ENCODE measurements at places on chromosomes 1 and 21. TPM values are rescaled to one million over a fixed set of nuclear protein-coding genes. Genes with fewer than 3 reads are reported as not detected.

DNA sequence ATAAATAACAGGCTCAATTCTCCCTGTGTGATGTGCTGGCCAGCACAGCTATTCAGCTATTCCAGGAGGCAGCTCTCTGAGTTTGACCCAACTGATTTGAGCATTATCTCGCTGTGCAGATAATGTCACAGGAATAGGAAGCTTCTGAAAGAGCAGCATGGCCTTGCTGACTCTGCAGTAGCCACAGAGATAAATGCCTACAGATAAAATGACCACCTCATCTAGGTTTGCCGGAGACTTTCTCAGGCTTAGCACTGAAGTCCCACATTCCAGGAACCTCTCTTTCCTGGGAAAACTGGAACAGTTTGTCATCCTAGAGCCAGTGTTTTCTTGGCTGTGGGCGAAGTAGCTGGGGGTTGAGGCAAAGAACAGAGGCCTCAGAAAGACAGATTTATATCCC, 98.9 kb downstream of the MRPL39 start:
- H3K4me3 ChIP-seq, result no peak overlapping the region
- peaks cover 4% of the 10 kb centered on the region for H3K27me3 ChIP-seq
- H3K4me1 ChIP-seq, result no peaks in the 10 kb centered on the region
- H3K27ac ChIP-seq, result no peak overlapping the region
- H3K36me3 ChIP-seq, result no peaks in the 10 kb centered on the region

ETV3 gene
- total RNA-seq, result 57.8 TPM

ERO1B gene
- total RNA-seq, result 7.0 TPM

GRCh38 chr21:28927130-28927529, 65.5 kb downstream of the LTN1 start:
- H3K4me3 ChIP-seq, result no peak overlapping the region
- H3K4me1 ChIP-seq, result peaks cover 6% of the 10 kb centered on the region
- no peaks in the 10 kb centered on the region for H3K27me3 ChIP-seq

DNA sequence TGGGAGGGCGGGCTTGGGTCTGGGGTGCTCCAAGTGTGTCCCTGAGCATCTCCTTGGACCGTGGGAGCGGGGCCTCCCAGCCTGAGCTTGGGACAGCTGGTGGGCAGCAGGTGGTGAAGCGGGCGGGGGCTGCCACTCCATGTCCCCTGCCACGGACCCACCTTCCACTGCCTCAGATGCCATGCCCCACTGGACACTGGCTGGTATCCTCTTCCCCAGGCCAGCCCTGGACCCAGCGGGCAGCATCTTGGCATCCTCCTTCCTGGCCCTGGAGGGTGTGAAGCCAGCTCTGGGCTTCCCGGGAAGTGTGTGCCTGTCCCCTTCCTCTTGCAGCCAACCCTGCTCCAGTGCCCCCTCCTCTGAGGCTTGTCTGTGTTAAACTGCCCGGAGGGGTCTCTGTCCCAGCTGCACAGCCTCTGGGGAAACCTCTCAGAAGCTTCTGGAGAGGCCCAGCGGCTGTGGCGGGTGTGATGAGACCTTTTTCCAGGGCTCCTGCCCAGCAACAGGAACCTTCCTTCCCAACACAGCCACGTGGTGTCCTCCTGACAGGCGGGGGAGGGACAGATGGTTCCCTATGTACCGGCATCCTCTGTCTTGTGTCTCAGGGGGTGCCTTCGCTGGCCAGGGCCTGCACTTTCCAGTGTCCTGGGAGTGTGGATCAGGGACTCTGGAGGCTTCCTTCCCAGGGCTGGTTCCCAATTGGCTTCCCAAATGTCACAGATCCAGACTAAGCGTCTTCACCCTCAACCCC, 81.6 kb upstream of the DISP3 start:
- DNase-seq, result no peak
- H3K27ac ChIP-seq, result no peak overlapping the region
- no peak overlapping the region for H3K4me3 ChIP-seq
- no peaks in the 10 kb centered on the region for H3K36me3 ChIP-seq

- no peak overlapping the region for H3K27ac ChIP-seq
- H3K36me3 ChIP-seq, result no peaks in the 10 kb centered on the region
- no peak for DNase-seq
Measured at GRCh38 chr1:152981146-152981871, 2.6 kb upstream of the SPRR1A start.

OR2T29 gene
- total RNA-seq, result not detected

GRCh38 chr1:227890451-227891222, 57.1 kb downstream of the WNT9A start:
- H3K27me3 ChIP-seq, result no peaks in the 10 kb centered on the region
- H3K27ac ChIP-seq, result no peak overlapping the region
- H3K4me1 ChIP-seq, result peaks cover 48% of the 10 kb centered on the region
- no peaks in the 10 kb centered on the region for H3K36me3 ChIP-seq
- no peak overlapping the region for H3K4me3 ChIP-seq
- no peak for DNase-seq

DNA sequence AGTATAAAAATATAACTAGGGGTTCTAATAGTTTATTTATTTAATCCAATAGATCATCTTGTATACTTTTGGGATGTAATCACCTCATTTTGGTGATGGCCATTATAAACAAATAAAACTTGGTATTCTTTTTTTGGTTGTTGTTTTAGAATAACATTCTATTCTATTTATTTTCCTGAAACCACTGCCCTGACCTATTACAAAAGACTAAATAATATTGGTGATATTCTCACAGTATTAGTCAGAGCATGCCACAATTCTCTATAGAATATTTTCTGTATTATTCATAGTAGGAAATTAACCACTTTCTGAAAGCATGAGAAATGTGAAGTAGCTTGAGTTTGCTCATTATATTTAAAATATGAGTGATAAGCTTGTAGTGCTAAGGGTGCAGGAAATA, 54.1 kb upstream of the LRRC7 start:
- H3K36me3 ChIP-seq, result no peaks in the 10 kb centered on the region
- no peak for DNase-seq
- peaks cover 4% of the 10 kb centered on the region for H3K27me3 ChIP-seq
- no peak overlapping the region for H3K4me3 ChIP-seq
- H3K4me1 ChIP-seq, result no peaks in the 10 kb centered on the region

DNA sequence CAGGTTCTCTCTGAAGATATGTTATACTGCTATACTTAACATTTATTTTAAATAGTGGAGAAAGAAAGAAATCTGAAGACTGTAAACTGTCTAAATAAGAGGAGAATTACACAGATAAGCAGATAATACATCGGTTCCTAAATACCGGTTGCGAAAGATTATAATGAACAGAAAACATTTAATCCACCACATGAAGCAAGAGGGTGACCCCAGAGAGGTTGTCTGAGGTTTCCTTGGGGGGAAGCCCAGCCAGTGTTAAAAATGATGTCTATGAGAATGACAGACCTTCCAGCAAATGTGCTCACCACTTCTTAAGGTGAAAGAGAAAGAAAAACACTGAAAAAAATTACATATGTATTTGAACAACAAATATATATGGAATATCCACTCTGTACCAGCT, 356.4 kb upstream of the KAZN start:
- H3K27ac ChIP-seq, result no peak overlapping the region
- H3K4me1 ChIP-seq, result no peaks in the 10 kb centered on the region
- peaks cover 48% of the 10 kb centered on the region for H3K27me3 ChIP-seq
- no peaks in the 10 kb centered on the region for H3K36me3 ChIP-seq
- no peak overlapping the region for H3K4me3 ChIP-seq

GRCh38 chr21:37145635-37146111, 72.6 kb downstream of the TTC3 start:
- H3K27me3 ChIP-seq, result no peaks in the 10 kb centered on the region
- H3K36me3 ChIP-seq, result peaks cover 65% of the 10 kb centered on the region
- H3K4me3 ChIP-seq, result no peak overlapping the region
- no peak overlapping the region for H3K27ac ChIP-seq

KMO gene
- not detected for total RNA-seq

DNA sequence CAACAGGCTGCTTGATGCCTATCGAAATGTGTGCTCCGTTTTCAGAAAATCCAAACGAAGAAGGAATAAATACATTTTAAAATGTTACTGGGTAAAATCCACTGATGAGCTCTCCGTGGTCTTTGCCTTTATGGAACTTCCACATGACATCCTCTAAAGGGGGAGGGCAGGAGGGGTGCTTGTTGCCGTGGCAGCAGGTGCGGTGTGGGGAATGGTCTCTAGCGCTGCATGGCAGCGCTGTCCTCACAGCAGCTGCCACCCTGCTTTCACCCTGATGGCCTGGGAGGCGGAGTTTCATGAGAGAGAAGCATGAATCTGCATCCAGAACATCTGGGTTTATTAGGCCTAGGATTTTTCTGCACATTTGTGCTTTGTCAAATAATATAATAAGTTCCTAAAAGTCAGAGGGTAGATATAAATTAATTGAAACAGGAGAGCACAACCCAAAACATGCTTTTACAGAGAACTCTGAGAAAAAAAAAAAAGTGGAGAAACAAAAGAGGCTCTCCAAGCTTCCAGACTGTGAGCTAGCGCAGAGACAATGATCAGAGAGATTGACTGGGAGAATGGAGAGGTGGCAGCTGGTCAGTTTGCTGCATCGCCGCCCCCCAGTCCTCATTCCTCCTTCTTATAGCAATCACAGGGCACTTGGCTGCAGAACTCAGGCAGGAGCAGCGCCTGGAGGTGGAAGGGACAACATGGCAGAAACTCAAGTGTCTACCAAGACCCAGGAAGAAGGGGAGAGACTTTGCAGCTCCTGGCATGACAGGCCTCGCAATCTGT, 228.6 kb downstream of the DSCAM start:
- DNase-seq, result no peak
- H3K27ac ChIP-seq, result no peak overlapping the region
- peaks cover 10% of the 10 kb centered on the region for H3K4me1 ChIP-seq
- no peak overlapping the region for H3K4me3 ChIP-seq
- no peaks in the 10 kb centered on the region for H3K27me3 ChIP-seq
- H3K36me3 ChIP-seq, result no peaks in the 10 kb centered on the region

PDPN gene
- 102 TPM for total RNA-seq

DNA sequence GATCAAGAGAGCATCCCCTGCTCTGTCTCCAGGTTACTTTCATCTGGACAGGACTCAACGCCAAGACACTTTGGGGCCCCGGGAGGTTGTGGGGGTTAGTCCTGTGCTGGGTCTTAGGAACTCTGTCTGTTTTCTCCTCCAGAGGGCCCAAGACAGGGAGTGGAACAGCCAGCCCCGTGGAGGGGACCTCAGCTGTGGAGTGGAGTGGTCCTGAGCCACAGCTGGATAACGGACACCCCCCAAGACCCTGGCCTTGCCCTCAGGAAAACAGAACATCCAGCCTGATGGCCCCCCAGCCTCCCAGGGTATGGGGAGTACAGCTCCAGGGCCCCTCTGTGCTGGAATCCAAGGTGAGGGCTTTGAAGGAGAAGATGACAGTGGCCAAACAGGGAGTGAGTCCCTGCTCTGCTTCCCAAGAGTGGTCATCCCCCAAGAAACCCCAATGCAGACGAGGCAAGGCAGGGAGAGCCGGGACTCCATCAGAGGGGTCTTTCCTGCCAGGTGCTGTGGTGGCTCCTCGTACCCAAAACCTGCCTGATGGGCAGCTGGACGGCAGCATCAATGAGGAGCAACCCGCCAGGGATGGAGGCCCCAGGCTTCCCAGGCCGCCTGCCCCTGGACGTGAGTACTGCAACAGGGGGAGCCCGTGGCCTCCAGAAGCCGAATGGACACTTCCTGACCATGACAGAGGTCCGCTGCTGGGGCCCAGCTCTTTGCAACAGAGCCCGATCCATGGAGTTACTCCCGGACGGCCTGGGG, 3.5 kb downstream of the KIAA1614 start:
- peaks cover 3% of the 10 kb centered on the region for H3K36me3 ChIP-seq
- no peak for DNase-seq
- H3K27ac ChIP-seq, result no peak overlapping the region
- H3K4me1 ChIP-seq, result peaks cover 17% of the 10 kb centered on the region

DNA sequence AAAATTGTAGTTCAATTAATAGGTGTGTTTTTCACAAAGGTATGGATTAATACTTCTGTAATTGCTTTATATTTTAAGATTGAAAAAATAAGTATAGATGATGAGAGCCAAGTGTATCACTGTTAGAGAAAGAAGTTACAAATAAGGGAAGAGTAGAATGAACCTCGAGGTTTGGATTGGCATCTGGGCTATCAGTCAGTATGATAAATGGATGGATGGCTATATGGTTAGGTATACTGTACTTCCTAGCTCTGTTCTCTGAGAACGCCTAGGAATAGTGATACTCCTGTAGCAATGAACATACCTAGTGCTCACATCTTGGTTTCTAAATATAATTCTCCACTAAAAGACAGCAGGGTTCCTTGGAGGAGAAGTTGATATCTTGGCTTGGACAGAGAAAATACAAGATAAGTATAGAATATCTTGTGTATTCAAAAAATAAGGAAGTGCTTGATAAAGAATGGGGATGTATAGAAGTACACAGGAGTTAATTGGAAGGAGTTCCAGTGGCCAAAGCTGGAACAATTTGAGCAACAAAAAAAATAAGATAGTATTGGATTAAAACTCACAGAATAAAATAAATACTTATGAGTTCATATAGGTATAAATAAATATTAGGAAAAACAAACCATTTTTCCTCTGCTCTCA, 12.4 kb downstream of the IPO9 start:
- H3K36me3 ChIP-seq, result peaks cover 6% of the 10 kb centered on the region
- H3K27ac ChIP-seq, result no peak overlapping the region
- no peak overlapping the region for H3K4me3 ChIP-seq

RORC gene
- not detected for total RNA-seq

OR2L5 gene
- not detected for total RNA-seq

- H3K36me3 ChIP-seq, result peaks cover 10% of the 10 kb centered on the region
- H3K4me1 ChIP-seq, result peaks cover 51% of the 10 kb centered on the region
- peaks cover 4% of the 10 kb centered on the region for H3K27me3 ChIP-seq
- H3K4me3 ChIP-seq, result peak within 1 kb of the TSS; percentile 78
- peak within 1 kb of the TSS; percentile 95 for H3K27ac ChIP-seq
Measured at GRCh38 chr1:112706505-112707220, at the start of gene RHOC. Gene RHOC (minus strand): TSS chr1:112707127. CDS start chr1:112703799, 3,328 bp downstream.

GRCh38 chr1:156006666-156007376, 13.9 kb downstream of the SSR2 start:
- no peak overlapping the region for H3K4me3 ChIP-seq
- peak overlapping the region; percentile 84 for H3K27ac ChIP-seq
- no peaks in the 10 kb centered on the region for H3K27me3 ChIP-seq
- H3K36me3 ChIP-seq, result peaks cover 26% of the 10 kb centered on the region

DNA sequence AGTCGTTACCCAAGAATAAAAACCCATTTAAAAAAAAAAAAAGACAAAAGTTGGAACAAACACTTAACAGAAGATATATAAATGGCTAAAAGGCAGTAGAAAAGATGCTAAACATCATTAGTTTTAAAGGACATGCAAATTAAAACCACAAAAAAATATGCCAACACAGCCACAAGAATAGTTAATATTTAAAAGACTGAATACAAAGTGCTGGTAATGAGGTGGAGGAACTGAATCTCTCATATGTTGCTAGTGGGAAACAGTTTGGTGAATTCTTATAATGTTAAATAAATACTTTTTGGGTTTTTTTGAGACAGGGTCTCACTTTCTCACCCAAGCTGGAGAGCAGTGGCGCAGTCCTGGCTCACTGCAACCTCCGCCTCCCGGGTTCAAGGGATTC, 10.0 kb downstream of the LRRC40 start:
- peaks cover 1% of the 10 kb centered on the region for H3K36me3 ChIP-seq
- H3K27ac ChIP-seq, result no peak overlapping the region
- no peaks in the 10 kb centered on the region for H3K27me3 ChIP-seq
- no peak overlapping the region for H3K4me3 ChIP-seq
- DNase-seq, result no peak

GRCh38 chr1:25916460-25916859, 10.2 kb upstream of the STMN1 start:
- no peak for DNase-seq
- peaks cover 11% of the 10 kb centered on the region for H3K4me1 ChIP-seq
- H3K36me3 ChIP-seq, result no peaks in the 10 kb centered on the region
- no peak overlapping the region for H3K27ac ChIP-seq

Data from mesothelial cell of epicardium (in vitro differentiated cells).